ENCODE measurements at places on chromosomes 16 and 17.

- no peak for DNase-seq
Measured at GRCh38 chr16:31085411-31085810, 3.3 kb downstream of the PRSS53 start.

GRCh38 chr17:28029044-28029443 is 13.4 kb upstream of the NLK start:
- DNase-seq = no peak

GRCh38 chr16:9476744-9477143 is 385.3 kb downstream of the HAPSTR1 start:
- DNase-seq = no peak

GRCh38 chr16:22358000-22358399 is 16.4 kb downstream of the CDR2 start:
- no peak for DNase-seq

DNA sequence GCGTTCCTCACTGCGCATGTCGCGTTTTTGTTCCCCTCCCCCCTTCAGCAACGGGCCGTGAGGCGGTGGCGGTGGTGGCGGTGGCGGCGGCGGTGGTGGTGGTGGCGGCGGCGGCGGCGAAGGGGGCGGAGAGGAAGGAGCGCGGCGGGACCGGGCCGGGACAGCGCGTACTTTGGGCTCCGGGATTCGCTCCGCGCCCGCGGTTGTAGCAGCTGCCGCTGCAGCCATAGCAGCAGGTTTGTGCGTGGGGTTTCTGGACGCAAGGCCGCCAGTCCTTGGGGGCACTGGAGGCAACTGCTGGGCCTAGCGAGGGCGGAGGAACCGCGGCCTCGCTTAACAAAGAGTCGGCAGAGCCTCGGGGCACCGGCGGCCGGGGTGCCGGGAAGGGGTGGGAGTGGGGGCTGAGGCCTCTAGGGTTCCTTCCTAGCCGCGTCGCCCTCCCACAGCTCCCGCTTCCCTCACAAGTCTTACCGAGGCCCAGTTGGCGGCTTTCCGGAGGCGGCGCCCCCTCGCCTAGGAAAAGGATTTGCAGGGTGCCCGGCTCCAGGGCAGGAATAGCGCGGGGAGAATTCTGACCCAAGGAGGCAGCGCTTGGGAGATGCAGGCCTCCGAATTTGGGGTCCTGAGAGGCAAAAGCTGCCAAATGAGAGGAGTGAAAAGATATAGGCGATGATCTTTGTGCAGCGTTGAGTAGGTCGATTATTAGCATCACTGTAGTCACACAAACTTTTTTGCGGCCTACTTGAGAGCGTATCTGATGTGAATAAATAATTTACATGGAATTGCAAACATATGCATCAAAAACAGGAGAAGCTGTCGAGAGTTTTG is at the start of gene DDX42:
TSS of gene DDX42 (plus strand) at position 30 of the 828 bp plus-strand sequence. CDS start 12,880 bp downstream, outside the sequence.
- no peak for DNase-seq

GRCh38 chr16:6993544-6993943 is 339.1 kb upstream of the RBFOX1 start:
- peak; percentile 78 for DNase-seq

Data from DMS79 treated with DMSO at 0.1 percent for 48 hours (cell line).